ENCODE measurements at places on chromosomes 11 and 22.
A peak's percentile ranks its signal among the peaks of the same experiment; 100 is the strongest.

- DNase-seq = no peak
Measured at GRCh38 chr11:10072142-10072541, 221.9 kb downstream of the SBF2 start.

GRCh38 chr11:64832467-64833197 lies 11.8 kb downstream of the CDC42BPG start:
- no peak for DNase-seq

- DNase-seq = no peak
Measured at GRCh38 chr11:83168756-83169155, 11.8 kb downstream of the PCF11 start.

- no peak for DNase-seq
Measured at GRCh38 chr22:47401976-47402770, 639.7 kb downstream of the TBC1D22A start.

DNA sequence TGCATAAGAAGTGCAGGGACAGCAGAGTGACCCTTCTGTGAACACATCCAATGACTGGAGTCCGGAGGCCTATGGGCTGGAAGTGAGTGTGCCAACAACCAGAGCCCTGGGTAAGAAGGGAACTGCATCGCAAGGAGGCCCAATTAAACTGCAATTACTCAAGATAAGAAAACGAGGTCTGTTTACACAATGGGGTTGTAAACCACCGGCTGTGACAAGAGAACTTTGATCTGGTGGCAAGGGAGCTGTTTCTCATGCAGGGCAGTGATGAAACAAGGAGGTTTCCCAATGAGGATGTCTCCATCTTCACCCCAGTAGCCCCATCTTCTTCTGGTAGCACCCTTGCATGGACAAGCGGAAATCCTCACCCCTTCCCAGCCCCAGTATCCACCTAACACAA lies 21.5 kb downstream of the ETS1 start:
- DNase-seq = no peak

DNA sequence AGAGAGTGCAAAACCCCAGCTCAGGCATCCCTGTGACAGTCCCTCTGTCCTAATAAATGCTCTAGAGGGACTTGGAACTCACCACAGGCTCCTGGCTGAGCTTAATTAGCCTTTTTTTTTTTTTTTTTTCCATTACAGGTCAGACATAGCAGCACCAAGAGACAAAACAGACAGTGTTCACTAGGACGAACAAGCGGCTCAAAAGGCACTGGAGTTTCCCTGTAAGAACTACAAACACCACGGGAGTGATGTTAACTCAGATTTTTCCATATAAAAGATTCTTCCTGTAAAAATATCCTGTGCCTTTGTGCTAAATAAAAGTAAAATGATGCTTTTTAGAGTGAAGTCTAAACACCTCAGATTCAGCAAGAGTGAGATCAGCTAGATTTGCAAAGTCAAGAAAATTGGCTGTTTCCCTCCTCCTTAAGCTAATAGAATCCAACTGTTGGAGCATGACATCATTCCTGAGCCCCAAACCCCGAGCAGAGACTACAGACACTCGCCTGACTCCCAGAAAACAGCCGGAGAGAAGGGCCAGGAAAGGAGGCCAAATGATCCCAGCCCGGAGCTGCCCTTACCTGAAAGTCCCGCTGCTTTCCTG lies 101.0 kb upstream of the AKIP1 start:
- DNase-seq = peak; percentile 15

DNA sequence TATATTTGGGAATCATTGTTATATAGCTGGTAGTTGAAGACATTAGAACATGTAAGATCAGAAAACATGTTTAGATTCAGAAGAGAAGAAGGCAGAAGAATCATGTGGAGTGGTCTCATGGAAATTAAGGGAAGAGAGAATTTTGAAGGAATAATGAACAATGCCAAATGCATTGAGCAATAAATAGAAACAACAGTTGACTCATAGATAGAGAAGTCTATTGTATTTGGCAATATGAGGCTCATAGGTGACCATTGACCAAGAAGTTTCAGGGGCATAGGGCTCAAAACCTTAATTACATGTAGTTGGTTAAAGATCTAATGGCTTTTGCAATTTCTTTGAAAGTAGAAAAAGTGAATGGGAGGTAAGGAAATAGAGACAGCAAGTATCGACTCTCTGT lies 123.9 kb downstream of the PAX6 start:
- DNase-seq = no peak

- DNase-seq = no peak
Measured at GRCh38 chr22:41311487-41311886, 10.2 kb downstream of the ZC3H7B start.

DNA sequence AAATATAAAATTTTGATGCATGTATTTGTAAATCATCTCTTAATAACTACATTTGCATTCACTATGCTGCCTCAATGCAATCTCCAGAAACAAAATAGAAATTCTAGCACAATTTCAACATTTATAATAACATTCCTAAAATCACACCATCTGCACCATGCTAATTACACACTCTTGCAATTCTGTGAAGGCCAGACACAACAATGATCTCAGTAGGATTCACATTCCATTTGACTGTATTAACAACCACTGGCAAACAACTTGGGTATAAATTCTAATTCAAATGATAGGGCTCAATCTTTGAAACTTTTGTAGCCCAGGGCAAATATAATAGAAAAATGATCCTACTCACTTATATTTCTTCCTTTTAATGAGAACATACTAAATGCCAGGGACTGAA lies 25.9 kb downstream of the RAB6A start:
- DNase-seq = no peak

DNA sequence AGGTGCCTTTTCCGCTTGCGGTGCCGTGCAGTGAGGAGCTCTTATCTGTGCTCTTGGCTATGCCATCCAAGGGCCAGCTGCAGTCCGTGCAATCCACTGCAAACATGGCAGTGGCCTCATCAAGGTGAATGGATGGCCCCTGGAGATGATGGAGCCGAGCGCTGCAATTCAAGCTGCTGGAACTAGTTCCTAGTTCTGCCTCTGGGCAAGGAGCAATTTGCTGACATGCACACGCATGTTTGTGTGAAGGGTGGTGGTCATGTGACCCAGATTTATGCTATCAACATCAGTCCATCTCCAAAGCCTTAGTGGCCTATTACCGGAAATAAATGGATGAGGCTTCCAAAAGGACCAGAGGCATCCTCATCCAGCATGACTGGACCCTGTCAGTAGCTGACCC lies 3.1 kb upstream of the EHD1 start:
- DNase-seq = no peak

GRCh38 chr11:2666828-2667570 lies 32.8 kb downstream of the KCNQ1OT1 start:
- DNase-seq = no peak

DNA sequence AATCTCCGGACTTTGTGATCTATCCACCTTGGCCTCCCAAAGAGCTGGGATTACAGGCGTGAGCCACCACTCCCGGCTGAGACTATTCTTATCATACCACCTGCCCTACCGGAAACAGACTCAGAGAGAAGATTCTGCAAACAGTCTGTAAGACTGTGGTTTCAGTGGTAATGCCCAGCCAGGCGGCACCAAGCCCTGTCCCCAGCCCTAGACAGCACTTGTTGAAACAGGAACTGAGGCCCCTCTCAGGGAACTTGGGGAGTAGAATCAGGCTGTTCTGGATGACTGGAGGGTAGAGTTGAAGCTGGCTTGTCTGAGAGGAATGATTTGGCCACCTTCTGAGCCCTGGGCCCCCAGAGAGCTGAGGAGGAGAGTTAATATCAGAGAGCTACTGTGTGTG lies 1.3 kb upstream of the INSC start:
- DNase-seq = no peak

- no peak for DNase-seq
Measured at GRCh38 chr11:111253131-111253530, 7.6 kb downstream of the POU2AF2 start.

DNA sequence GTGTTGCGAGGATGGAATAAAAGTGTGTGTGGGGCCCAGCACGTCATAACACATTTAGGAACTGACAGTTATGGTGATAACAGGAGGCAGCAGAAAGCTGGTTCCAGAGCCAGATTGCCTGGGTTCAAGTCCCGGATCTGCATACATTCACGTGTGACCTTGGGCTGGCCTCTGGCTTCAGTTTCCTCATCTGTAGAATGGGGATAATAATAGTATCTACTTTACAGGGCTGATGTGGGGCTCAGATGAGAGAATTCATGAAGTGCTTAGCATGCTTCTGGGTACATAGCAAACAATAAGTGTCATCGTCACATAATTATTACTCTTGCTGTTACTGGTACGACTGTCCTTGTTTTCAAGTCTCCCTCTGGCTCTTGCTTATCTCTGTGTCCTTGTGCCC lies 97.3 kb downstream of the KIAA1671 start:
- no peak for DNase-seq

GRCh38 chr11:22216940-22217339 lies 24.1 kb downstream of the ANO5 start:
- DNase-seq = no peak

DNA sequence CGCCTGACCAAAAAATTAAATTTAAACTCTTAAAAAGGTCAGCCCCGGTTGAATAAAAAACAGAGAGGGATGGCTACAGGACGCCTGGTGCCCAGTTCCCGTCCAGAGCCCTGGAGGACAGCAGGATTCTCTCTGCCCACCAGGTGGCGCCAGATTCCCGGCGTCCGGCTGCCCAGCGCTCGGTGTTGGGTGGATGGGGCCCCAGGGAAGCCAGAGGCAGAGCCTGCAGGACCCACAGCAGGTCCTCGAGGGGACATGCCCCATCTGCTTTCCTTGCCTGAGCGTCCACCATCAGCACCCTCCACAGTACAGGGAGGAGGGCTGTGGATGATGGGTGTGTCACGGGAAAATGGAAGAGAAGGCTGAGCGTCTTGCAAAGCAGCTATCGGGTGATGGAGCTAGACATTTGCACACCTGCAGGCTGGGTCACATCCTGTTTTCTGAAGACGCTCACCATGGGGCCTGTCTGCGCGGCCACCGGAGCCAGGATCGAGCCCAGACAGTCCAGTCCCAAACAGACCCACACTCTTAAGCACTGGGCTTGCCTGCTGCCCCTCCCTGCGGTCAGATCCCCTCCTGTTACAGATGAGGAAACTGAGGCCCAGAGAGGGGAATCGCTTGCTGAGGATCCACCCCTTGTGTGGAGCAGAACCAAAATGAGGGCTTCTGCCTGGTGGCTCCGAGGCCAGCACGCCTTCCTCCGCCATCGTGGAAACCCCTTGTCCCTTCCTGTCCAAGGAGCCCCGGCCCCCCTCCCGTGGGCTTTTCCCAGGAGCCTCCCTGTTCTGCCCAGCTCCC lies 18.5 kb upstream of the CBX7 start:
- peak; percentile 84 for DNase-seq

- DNase-seq = peak; percentile 28
Measured at GRCh38 chr22:49042066-49042465, 785.6 kb downstream of the BRD1 start.

GRCh38 chr11:60193687-60194433 lies 11.0 kb upstream of the MS4A6A start:
- peak; percentile 79 for DNase-seq

GRCh38 chr22:20222764-20223420 lies 45.2 kb downstream of the RTN4R start:
- no peak for DNase-seq

- DNase-seq = no peak
Measured at GRCh38 chr11:114121804-114122504, 62.4 kb downstream of the ZBTB16 start.

- peak; percentile 72 for DNase-seq
Measured at GRCh38 chr22:46576556-46577367, 39.3 kb upstream of the CELSR1 start.

DNA sequence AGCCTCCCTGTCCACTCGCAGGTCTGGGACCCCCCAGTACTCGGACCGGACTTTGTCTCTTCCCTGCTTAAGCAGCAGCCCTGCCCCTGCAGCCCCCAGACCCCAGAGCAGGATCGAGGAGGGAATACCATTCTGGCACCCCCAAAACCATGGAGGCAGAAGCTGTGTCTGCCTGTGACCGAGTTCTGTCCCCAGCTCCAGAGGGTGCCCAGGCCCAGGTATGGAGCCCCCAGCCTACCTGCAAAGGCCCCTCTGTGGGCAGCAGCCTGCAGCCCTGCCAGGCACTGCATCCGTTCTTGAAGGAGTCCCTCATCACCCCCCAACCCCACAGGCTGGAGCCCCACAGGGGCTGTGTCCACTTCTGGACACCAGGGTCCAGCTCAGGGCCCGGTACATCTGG lies 163.8 kb downstream of the BRD1 start:
- no peak for DNase-seq

- no peak for DNase-seq
Measured at GRCh38 chr11:30587269-30587812, 1.2 kb upstream of the MPPED2 start.

- no peak for DNase-seq
Measured at GRCh38 chr22:39936523-39937145, 23.6 kb upstream of the TMA7B start.

DNA sequence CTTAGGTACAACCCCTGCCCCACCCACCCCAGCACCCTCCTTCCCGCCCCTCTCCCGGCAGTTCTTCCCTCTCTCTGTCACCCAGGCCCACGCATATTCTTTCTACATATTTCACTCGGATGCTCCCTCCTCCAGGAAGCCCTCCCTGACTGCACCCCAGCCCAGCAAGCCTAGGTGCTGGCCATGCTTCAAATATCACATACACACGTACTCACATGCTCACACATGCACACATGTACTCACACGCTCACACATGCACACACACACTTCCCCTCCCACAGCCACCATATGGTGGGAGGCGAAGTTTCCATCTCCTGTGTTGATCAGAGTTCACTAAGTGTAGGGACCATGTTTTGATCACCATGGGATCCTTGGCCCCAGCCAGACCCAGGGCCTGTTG lies 90.4 kb downstream of the WNT7B start:
- DNase-seq = no peak

DNA sequence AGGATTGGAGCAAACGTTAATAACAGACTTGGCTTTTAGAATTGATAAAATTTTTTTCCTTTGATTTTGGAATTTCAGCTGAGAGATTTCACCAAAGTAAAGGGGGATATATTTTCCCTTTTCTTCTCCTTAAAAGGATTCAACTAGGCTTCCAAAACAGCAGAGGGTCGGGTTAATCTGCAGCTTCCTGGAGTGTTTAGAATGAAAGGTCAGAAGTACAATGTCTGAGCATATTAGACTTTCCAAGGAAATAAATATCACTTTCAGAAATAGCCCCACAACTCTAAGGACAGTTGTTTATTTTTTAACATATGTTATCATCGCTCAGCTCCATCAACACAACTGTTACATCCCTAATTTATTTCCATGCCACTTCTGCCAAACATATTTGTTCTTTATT lies 1532.9 kb upstream of the RAG2 start:
- no peak for DNase-seq

- peak; percentile 35 for DNase-seq
Measured at GRCh38 chr11:5992604-5993251, 5.9 kb upstream of the OR52L1 start.

DNA sequence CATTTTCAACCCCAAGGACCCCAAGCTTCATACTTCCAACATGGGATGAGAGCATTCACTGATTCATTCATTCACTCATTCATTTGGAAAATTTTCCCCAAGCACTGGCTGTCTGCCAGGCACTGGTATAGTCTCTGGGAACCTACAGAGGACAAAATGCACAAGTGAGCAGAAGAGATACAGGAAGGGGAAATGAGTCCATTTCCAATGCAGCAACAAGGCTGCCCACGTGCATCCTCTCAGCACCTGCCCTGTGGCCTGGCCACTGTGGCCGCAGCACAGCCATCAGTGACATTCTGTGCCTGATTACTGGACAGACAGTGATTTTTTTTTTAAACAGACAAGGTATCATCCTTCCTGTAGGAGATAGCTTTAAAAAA lies 96.0 kb upstream of the PITPNB start:
- no peak for DNase-seq

Data from A673 (cell line).